ENCODE measurements at places on chromosomes 7 and 10.

GRCh38 chr7:139330333-139331030 is 10.7 kb upstream of the FMC1 start:
- DNase-seq: no peak

GRCh38 chr10:52653263-52653909 is 119.2 kb downstream of the MBL2 start:
- no peak for DNase-seq

GRCh38 chr10:12262278-12262981 is 66.4 kb downstream of the CDC123 start:
- DNase-seq: peak; percentile 67

- no peak for DNase-seq
Observed at GRCh38 chr10:128539510-128540127, 413.4 kb upstream of the MKI67 start.

Measured in T-helper 2 cell (primary cell).